Activated CD4-positive, alpha-beta memory T cell treated with anti-CD3 and anti-CD28 coated beads for 36 hours (primary cell): ENCODE measurements at places on chromosomes 16 and 17.

DNA sequence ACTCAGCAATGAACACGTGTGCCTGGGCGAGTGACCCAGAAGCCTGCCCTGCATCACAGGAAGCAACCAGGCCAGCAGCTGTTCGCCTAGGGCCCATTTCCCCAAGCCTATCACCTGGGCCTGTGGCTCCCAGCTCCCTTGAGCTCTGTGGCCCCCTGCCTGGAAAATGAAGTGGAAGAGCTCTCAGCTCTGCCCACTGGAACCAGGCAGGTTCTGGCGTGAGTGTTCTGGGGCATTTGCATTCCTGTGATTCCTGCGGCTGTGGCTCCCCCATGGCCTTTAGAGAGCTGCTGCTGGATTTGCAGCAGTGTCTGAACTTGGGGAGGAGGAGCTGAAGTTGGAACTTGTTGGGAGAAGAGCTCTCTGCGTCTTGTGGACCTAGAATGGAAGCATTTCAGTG lies 22.8 kb downstream of the PGS1 start:
- DNase-seq, result no peak

GRCh38 chr17:58333736-58334207 lies 5.2 kb upstream of the TSPOAP1 start:
- DNase-seq, result peak; percentile 50

- DNase-seq, result no peak
Measured at GRCh38 chr17:65277576-65277975, 140.4 kb downstream of the RGS9 start.

DNA sequence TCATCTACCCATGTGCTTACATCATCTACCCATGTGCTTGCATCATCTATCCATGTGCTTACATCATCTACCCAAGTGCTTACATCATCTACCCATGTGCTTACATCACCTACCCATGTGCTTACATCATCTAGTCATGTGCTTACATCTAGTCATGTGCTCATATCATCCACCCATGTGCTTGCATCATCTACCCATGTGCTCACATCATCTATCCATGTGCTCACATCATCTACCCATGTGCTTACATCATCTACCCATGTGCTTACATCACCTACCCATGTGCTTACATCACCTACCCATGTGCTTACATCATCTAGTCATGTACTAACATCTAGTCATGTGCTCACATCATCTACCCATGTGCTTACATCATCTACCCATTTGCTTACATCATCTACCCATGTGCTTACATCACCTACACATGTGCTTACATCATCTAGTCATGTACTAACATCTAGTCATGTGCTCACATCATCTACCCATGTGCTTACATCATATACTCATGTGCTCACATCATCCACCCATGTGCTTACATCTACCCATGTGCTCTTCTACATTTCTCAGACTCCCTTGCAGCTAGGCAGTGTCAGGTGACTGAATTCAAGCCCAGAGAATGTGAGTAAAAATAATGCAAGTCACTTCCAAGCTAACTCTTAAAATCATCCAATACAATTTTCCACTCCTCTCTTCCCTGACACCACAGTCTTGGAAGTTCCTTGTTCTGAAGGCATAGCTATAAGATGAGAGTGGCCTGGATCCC lies 196.8 kb downstream of the CBLN1 start:
- DNase-seq, result no peak

DNA sequence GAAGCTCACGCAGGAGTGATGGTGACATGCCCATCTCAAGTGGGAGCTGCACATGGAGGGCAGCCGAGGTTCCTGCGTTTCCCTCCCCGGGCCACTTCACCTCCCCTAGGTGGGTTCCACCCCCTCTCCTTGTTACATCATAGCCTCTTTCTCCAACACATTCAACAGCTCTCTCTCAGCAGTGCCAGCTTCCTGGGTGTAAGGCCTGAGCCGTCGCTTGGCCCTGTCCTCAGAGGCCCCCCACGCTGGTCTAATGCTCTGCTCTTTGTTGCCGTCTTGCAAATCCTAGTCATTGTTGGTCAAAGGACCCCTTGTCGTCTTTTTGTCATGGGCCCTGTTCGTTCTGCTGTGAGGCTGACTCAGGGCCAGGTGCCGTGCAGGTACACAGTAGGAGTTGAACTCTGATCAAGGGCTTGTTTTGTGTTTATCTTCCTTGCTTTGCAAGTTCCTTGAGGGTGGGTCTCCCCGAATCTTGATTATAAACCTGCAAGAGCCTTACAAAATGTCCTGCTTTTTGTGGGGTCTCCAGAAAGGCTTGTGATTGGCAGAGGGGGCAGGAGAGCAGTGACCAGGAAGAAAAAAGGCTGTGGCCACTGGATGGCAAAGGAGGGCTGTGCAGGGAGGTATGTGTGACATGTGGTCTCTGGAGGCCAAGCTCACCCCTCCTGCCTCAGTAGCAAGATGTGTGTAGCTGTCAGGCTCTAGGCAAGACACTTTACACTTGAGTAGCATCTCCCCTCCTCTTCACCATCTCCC lies 136.6 kb downstream of the CCDC182 start:
- no peak for DNase-seq

DNA sequence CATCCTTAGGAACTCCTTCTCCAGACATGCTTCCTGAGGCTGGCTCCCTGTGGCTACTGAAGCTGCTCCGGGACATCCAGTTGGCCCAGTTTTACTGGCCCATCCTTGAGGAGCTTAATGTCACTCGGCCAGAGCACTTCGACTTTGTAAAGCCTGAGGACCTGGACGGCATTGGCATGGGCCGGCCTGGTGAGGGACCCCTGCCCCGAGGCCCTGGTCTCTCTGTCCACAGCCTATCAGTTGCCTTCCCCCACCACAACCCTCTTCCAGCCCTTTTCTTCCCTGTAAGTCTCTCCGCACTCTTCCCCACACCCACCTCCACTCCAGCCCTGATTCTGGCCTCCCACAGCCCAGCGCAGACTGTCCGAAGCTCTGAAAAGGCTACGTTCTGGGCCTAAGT lies 2.0 kb downstream of the TNK1 start:
- no peak for DNase-seq

DNA sequence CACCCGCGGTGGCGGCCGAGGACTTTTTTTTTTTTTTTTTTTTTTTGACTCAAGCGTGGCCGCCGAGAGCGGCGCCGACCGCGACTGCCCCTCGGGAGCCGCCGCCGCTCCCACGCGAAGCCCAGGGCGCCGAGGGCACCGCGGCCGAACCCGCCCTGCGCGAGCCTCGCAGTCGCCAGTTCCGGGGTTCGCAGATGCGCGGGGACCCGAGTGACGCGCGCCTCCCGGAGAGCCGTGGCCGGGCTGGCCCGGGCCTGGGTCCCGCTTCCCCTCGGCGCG lies 1.1 kb downstream of the METRNL start:
- DNase-seq, result no peak

DNA sequence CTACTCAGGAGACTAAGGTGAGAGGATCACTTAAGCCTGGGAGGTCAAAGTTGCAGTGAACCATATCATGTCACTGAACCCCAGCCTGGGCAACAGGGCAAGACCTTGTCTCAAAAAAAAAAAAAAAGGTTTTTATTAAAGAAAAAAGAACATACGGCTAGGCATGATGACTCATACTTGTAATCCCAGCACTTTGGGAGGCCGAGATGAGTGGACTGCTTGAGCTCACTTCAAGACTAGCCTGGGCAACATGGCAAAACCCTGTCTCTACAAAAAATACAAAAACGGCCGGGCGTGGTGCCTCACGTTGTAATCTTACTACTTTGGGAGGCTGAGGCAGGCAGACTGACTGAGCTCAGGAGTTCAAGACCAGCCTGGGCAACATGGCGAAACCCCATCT lies 38.4 kb downstream of the RANBP10 start:
- DNase-seq, result no peak

- peak; percentile 44 for DNase-seq
Measured at GRCh38 chr16:4372001-4372577, 441 bp downstream of the VASN start.

DNA sequence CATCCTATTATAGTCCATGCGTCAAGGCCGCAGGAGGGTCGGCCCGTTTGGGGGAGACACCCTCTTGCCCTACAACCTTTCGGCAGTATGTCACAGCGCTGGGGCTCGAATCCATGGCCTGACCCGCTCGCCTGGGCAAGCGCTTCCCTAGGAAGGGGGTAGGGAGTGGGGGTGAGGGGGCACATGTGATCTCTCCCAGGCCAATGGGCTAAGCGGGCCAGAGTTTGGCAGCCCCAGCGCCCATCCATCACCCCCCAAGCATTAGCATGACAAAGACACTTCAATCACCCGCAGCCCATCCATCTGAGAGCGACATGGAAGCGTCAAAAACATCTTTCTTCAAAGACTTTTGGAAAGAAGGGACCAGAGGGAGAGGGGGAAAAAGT lies at the start of gene HOXB1:
HOXB1 (minus strand) TSS at position 125 of the 386 bp plus-strand sequence; CDS start at position 18, 107 bp downstream.
- no peak for DNase-seq

DNA sequence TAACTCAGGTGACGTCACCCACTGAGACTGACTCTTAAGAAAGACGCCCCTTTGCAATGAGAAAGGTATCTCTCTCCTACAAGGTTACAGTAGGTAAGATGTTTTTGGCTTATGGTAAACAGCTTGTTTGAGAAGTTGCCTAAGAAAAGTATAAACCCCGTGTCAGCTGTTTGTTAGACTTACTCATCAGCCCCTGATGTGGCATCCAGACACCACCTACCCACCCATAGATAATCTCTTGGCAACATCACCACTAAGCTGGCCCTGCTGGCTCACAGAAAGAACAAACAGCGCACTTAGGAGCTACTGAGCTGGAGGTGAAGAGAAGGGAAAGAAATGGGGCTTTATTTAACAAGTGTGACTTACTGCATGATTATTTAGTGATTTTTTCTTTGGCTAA lies 121.0 kb downstream of the PARN start:
- DNase-seq, result no peak

GRCh38 chr17:78127239-78127887 lies 1.2 kb downstream of the TMC6 start:
- peak; percentile 81 for DNase-seq

GRCh38 chr17:8825802-8826201 lies 26.6 kb upstream of the MFSD6L start:
- no peak for DNase-seq

DNA sequence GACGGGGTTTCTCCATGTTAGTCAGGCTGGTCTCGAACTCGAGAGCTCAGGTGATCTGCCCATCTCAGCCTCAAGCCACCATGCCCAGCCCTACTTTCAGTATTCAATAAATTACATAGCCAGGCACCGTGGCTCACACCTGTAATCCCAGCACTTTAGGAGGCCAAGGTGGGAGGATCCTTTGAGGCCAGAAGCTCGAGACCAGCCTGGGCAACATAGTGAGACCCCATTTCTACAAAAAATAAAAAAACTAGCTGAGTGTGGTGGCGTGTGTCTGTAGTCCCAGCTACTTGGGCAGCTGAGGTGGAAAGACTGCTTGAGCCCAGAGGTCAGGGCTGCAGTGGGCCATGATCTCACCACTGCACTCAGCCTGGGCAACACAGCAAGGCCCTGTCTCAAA lies 8.2 kb downstream of the MIEN1 start:
- DNase-seq, result no peak

- peak; percentile 48 for DNase-seq
Measured at GRCh38 chr16:3023415-3023668, 400 bp downstream of the HCFC1R1 start.

GRCh38 chr17:39081851-39082250 lies 69.6 kb downstream of the PLXDC1 start:
- DNase-seq, result no peak

DNA sequence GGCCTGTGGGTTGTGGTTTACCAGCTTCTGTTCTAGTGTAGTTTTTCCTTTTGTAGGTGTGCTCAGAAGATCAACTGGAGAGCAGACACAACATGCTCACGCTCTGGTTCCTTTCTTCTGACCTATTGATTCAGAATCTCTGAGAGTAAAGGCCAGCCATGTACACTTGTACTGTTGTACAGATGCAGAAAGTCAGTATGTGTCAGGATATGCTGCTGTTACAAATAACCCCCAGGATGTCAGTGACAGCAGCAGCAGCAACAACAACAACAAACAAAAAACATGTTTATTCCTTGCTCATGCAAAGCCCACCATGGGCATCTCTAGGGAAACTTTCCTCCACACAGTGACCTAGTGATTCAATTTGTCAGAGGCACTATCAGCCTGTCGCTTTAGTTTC lies 154.8 kb upstream of the RBFOX1 start:
- DNase-seq, result no peak

- DNase-seq, result no peak
Measured at GRCh38 chr17:58969612-58970011, 137.1 kb downstream of the TRIM37 start.

DNA sequence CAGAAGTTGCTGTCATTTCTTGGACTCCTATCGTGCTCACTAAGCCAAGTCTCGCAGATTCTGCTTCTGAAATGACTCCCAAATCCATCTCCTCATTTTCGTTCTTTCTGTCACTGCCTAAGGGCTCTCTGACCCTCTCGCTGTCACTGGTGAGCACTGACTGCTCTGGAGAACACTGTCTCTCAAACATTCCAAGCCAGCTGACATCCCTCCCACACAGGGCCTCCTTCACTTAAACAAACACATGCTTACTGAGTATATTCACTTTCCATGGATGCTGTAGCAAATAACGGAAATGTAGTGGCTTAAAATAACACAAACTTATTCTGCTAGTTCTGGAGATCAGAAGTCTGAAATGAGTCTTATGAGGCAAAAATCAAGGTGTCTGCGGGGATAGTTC lies 18.8 kb downstream of the CACNG1 start:
- DNase-seq, result no peak

- peak; percentile 81 for DNase-seq
Measured at GRCh38 chr16:3187798-3188674, at the start of gene OR1F1. Gene OR1F1 (plus strand): TSS chr16:3188204.

DNA sequence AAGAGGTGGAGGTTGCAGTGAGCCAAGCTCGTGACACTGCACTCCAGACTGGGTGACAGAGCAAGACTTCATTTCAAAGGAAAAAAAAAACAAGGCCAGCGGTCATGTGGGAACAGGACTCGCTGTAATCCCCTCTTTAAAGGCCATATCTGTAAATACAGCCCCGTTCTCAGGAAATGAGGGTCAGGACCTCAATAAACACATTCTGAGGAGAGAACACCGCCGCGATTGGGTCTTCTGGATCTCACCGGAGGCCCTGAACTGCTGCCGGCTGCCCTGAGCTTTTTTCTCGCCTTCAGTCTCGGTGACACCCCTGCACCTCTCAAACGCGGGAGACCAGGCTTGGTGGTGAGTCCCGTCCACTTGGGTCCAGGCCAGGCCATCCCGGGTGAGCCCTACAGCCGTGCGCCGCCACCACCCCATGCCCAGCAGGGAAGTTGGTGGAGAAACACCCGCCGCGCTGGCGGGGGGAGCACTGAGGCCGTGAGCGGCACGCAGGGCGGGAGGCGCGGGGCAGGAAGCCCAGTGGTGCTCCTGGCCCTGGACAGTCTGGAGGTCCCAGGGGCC lies 28.4 kb downstream of the SLC25A10 start:
- DNase-seq, result no peak
